ENCODE measurements at places on chromosomes 13 and 19.

DNA sequence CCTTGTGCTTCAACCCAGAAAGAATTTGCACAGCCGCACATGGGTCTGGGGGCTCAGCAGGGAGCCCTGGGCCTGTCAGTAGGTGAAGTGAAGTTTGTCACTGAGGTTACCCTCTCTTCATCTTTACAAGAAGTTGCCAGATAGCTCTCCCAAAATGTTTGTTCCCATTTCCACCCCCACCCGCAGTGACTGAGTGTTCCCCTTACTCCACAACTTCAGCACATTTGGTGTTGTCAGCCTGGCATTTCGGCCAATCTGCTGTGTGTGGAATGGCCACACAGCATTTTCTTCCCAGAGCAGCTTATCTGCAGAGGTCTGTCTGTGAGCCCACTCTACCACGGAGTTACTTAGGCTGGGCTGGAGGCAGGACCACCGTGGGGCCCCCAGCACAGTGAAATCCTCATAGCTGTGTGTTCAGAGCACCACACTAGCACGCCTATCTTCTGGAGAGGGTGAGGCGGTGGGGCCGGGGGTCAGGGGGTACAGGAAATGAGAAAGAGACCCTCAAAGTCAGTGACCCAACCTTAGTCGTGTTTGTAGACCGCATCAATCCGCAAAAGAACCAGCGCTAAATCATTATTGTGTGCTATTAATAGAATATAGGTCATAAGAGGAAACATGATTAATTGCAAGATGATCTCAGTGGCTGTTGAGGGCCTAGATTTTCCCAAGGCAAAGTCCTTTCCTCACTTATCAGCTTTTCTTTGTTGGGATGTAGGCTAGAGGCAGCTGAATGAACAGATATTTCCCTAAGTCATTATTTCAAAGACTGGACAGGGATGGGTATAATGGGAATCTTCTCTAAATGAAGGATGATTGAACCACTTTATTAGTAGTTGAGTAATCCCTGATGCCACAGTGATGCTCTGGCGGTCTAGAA, 116.0 kb downstream of the SIPA1L3 start:
- no peak for DNase-seq

- no peak for DNase-seq
These were observed 1201.1 kb upstream of the SLC10A2 start for GRCh38 chr13:104267206-104267811.

DNA sequence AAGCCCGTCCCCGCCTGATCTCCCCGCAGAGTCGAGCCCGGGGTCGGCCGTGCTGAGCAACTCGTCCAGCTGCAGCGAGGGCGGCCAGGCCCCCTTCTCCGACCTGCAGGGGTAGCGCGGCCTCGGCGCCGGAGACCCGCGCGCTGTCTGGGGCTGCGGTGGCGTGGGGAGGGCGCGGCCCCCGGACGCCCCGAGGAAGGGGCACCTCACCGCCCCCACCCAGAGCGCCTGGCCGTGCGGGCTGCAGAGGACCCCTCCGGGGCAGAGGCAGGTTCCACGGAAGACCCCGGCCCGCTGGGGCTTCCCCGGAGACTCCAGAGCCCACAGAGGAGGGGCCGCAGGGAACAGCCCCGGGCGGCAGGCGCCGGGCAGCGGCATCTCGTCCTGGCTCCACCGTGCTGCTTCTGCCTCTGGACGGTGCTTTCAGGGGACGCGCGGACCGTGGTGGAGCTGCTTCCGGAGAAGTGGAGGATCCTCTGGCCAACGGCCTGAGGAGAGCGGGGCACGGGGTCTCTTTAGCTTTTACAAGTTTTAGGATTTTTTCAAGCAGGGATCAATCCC, 8.8 kb upstream of the F7 start:
- no peak for DNase-seq

DNA sequence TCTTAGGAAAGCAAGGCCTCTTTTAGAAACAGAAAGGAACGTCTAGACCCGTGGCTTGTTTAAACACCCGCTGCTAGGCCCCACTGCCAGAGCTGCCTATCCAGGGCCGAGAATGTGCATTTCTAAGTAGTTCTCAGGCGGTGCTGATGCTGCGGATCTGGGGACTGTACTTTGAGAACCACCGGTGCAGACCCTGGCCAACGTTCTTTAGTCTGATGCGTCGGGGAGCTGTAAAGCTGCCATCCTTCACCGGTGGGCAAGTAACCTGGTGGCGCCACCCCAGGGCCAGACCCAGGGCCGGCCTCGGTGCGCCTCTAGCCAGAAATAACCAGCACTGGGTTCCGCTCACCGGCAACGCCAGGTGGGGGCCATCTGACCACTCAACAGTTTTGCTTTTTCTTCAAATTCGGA, 47.1 kb downstream of the TGDS start:
- no peak for DNase-seq

GRCh38 chr13:39451860-39452301, 151.1 kb downstream of the LHFPL6 start:
- peak; percentile 49 for DNase-seq

DNA sequence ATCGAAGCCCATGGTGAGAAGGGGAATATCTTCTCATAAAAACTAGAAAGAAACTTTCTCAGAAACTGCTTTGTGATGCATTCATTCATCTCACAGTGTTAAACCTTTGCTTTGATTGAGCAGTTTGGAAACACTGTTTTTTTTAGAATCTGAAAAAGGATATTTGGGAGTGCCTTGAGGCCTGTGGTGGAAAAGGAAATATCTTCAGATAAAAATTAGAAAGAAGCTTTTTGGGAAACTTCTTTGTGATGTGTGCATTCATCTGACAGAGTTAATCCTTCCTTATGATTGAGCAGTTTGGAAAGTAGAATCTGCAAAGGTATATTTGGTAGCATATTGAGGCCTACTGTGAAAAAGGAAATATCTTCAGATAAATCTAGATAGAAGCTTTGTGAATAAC, 1594.9 kb downstream of the UQCRFS1 start:
- DNase-seq: no peak

DNA sequence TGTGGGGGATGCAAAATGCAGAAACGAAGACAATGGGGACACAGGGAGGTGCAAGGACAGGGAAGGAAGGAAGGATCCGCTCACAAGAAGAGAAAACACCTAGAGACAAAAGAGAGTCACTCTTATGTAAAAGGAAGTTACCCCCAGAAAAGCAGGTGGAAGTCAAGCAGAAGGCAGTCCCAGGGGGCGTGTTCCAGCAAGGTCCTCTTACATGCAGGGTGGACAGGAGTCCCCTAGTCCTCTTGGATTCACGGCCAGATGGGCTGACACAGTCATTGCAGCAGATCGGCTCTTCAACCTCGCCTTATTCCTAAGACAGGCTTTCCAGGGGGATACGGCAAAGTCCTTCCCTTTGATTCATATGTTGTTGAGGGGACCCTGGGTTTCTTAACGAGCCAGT, 83.9 kb upstream of the SPATA13 start:
- DNase-seq: no peak

DNA sequence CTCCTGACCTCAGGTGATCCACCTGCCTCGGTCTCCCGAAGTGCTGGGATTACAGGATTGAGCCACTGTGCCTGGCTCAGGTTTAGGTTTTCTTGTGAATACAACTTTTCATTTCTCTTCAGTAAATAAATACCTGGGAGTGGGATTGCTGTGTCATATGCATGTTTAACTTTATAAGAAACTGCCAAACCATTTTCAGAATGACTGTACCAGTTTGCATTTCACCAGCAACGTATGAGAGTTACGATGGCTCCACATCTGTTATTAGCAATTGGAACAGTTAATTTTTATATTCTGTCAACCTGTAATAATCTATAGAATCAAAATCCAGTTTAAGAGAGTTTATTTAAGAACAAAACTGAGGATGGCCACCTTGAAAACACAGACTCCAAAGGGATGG, 52.2 kb downstream of the TEX26 start:
- no peak for DNase-seq
